NCI-H526 treated with DMSO at 0.1 percent for 48 hours (cell line): ENCODE measurements at places on chromosomes 6 and 20.

DNA sequence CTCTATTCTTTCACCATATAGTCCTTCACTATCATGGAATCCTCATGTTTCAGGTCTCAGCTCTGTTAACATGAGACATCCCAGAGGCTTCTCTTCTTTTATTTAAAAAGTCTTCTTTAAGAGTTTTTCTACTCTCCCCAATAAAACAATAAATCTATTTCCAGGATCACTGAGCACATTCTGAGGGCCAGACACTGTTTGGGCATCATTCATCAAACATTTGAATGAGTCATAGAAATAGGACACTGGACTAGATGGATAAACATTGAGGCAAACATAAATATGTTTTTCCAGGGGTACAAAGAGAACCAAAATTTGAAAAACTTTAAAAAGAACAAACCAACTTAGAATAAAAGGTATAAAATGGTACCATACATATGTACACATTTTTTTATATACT is 554.4 kb downstream of the KIF16B start:
- no peak for DNase-seq

GRCh38 chr6:34657037-34657306 is 39.6 kb downstream of the ILRUN start:
- DNase-seq, result peak; percentile 58

DNA sequence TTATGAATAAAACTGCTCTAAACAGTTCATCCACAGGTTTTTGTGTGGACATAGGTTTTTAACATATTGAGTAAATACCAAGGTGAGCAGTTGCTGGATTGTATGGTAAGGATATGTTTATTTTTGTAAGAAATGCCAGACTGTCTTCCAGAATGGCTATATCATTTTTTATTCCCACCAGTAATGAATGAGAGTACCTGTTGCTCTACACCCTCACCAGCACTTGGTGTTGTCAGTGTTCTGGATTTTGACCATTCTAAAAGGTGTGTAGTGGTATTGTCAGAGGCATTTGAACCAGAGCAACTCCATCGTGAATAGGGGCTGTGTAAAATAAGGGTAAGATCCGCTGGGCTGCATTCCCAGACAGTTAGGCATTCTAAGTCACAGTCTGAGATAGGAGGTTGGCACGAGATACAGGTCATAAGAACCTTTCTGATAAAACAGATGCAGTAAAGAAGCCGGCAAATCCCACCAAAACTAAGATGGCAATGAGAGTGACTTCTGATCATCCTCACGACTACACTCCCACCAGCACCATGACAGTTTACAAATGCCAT is 12.9 kb upstream of the NT5E start:
- DNase-seq, result no peak

DNA sequence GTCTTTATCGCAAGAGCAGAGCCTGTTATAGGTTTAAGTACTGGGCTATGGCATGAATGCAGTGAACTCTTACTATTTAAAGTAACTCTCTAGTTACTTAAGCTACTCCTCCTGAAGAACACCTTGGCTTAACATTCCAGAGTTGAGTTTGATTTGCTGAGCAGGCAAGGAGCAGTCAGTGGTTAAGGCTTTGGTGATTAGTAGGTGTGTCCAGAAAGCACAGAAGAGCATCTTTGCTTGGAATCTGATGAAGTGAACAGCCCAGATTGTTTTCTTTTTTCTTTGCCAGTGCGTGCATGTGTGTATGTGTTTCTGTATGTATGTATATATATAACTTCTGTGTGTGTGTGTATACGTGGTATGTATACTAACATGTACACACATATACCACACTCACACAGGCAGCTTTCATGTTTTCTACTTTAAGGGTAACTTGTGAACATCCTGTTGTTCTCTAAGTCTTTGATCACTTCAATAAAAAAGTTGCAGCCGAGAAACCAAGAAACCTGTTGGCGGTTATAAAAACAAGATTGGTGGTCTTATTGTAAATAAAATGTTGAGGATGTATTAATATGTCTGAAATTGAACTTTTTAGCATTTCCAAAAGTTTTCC is 56.2 kb upstream of the TULP4 start:
- DNase-seq, result no peak

DNA sequence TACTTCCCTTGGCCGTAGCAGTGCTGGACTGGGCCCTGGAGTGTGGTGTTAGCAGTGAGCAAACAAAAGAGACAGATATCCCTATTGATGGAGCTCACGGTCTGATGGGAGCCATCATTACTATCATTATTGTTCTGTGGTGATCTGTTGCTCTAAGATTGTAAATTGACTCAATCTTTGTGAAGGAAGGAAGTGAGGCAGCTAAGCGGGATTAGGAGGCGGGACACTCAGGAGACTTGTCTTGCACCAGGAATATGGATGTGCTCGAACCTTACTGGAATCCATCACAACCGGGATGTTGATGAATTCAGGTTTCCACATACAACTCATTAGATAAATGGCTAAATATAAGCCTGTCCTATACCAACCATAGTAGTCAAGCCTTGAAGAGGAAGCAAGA is 25.5 kb upstream of the FAM50B start:
- DNase-seq, result no peak

- DNase-seq, result no peak
Measured at GRCh38 chr6:73637404-73637803, 16.4 kb downstream of the SLC17A5 start.

GRCh38 chr6:155274106-155274505 is 10.3 kb downstream of the CLDN20 start:
- DNase-seq, result no peak

DNA sequence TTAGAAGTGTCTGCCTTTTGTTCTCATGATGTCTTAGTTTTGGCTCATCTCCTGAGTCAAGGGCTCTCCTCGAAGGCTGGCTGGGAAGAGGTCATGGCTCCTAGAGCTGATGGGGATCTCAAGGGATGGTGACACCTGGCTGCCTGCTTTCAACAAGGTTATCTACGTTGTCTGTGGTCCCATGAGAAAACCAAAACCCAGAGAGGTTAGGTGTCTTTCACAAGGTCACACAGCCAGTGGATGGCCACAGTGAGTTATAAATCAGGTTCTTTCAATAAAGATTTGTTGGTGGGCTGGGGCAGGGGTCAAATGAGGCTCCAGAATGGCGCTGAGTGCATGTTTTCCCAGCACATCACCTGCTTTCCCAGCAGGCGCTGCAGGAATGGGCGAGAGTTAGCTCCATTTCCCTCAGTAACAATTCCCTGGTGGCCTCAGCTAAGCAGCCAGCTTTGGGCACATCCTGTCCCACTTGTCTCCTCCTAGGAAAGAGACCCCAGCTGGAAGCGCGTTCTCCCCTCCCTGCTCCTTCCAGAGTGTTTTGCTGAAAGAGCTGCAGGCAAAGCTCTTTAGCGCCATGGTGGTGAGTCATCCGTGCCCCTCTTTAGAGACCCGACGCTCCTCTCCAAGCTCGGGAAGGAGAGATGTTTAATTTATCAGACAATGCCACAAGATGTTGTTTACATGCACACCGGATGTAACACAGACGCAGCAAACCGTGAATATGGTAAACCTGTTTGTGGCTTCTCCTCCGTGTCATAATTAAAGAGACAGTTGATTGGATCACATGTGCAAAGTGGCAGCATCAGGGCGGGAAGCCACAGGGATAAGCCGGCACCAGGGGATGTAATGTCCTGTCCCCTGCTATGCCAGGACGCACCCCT is 109.7 kb downstream of the LRFN2 start:
- no peak for DNase-seq

DNA sequence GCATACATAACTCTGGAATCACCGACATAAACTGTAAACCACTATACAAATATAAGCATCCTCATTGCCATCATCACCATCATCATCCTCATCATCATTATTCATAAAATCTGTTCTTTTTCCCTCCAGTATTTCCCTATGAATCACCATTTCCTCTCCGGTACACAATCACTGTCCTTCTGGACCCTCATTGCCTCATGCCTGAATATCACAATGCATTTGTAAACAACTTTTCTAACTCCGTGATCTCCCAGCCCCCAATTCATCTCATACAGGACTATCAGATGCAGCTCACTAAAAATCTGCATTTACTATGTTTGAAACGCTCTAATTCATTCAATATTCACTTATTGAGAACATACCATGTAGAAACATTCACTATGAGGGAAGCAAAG is 339.7 kb downstream of the TBC1D32 start:
- no peak for DNase-seq

DNA sequence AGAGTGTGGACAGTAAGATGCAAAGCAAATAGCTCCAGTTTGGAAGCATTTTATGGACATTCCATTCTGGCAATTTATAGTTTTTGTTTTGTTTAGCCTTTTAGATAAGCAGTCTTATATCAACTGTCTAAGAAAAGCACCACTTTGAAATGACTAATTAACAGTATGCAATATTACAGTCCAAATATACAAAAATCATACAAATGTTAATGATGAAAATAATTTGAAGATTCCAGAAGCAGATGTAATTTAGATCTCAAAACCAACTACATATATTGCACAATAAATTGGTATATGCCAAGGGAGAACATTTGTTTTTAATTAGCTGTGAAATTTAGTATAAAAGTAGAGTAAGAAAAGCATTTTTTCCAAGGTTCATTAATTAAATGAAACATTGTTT is 158.8 kb downstream of the KIF6 start:
- no peak for DNase-seq

GRCh38 chr20:54014293-54014926 is 56.0 kb downstream of the BCAS1 start:
- DNase-seq, result no peak

DNA sequence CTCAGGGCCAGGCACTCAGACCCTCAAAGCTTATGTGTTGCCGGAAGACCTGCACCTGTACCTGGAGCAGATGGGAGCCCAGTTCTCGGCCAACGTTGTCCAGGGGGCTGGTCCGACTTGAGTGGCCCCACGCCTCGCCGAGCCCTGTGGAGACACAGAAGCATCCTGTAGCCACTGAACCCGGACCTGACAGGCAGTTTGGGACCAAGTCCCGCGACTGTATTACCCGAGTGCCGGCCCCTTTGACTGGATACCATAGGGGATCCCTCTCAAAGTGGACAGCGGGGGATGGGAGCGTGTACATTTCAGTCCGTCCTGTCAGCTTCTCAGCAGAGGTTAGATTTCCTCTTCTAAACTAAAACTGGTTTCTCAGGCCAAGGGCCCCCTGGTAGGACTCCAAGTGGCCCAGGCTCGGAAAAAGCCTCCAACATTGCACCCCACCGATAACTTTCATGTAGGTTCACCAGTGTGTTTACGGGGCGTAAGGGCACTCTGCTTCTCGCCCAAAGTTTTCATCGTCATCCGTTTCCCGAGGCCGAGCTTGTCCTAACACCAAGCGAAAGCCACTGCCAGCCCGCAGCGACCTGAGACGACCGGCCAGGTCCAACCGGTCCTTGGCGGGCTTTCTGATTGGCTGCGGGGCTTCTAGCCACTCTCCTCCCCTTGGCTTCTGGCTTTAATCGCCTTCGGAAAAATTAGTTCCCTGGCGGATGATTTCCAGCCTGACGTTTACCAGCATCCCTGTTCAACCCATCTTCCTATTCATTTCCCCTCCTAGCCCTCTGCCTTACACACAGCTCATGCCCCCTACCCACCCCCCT is 10.8 kb downstream of the SIM1 start:
- DNase-seq, result no peak

DNA sequence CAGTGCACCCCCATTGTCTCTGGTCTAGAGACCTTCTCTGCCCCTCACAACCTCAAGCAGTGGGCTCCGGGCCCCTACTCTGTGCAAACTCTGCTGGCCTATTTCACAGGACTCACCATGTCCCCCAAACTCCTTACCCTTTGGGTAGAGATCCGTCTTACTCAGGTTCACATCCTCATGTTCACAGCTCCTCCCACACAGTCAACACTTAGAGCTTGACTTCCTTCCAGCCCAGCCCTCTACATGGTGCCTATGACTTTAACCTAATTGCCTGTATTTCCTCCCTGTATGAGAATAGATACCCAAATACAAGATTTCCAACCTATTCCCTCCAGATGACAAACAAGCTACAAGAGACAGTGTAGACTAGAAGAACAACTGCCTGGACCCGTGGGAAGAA is 528.6 kb upstream of the JARID2 start:
- DNase-seq, result no peak

DNA sequence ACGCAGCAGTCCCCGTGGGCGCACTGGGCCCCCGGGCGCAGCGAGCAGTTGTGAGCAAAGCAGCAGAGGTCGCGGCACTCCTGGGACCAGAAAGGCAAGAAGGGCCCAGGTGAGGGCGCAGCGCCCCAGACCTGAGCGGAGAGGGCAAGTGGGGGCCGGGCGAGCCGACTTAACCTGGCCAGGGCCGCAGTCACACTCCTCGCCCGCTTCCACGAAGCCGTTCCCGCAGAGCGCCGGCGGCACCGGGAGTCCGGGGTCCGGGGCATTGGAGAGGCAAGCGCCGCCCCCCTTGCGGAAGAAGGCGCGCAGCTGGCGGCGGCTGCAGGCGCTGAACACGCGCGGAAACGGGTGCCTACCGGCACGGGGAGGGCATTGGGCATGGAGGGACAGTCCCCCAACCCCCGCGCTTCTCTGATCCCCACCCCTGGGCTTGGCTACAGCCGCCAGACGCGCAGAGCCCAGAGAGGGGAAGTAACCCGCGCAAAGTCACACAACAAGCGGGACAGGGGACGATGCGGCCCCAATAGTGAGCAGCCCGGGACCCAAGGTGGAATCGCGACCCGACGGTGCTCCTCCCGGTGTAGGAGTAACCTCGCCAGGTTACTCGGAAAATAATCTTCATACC is 9.2 kb downstream of the ADAM33 start:
- DNase-seq, result no peak

- no peak for DNase-seq
Measured at GRCh38 chr20:16501301-16501700, 71.9 kb downstream of the KIF16B start.

GRCh38 chr6:30684386-30685156 is 1.9 kb downstream of the PPP1R18 start:
- no peak for DNase-seq

- no peak for DNase-seq
Measured at GRCh38 chr6:22614547-22614946, 45.2 kb downstream of the HDGFL1 start.

DNA sequence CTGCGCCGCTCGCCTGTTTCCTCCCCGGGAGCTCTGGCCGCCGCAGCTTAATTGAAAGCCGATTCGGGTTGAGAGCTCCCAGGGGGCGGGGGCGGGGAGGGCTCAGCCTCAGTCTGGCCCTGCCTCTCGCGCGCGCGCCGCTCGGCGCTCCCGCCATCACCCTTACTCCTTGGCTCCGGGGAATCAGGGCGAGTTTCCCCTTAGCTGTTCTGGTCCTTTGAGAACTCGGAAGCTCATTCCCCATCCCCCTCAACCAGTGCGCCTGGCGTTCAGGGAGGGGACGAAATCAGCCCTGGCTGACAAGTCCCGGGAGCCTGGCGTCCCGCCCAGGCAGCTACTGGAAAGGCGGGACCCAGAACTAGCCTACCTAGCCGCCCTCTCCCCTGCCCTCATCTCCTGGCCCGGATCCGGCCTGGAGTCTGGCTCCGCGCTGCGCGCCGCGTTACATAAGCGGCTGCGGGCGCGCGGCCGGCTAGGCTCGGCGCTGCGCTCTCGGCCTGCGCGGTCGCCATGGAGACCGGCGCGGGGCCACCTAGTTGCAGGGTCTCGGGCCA is 2.8 kb downstream of the SLC12A5 start:
- peak; percentile 58 for DNase-seq

- DNase-seq, result no peak
Measured at GRCh38 chr6:37285861-37286311, 27.9 kb upstream of the TMEM217 start.

GRCh38 chr20:45404438-45404837 is 3.7 kb upstream of the DBNDD2 start:
- DNase-seq, result no peak
